ENCODE measurements at places on chromosomes 1 and 21.

- DNase-seq = no peak
These were observed 15.0 kb downstream of the ZSWIM5 start for GRCh38 chr1:45191418-45191783.

GRCh38 chr1:246537441-246537840, 28.6 kb downstream of the TFB2M start:
- DNase-seq = no peak

DNA sequence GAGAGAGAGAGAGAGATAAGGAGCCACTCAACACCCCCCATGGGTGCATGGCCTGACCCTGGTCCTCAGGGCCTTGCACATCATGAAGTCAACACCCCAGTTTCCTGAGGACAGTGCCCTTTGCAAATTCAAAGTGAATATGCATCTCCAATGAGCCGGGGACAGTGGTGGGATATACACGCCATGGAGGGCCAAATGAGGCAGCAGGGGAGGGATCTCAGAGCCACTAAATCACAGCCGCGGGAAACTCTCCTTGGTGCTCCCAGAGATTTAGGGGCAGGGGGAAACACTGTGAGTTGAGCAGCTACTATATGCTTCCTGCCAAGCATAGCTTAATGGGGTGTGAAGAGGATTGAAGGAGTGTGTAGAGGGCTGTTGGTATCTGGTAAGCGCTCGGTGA, 35.5 kb downstream of the MATN1 start:
- no peak for DNase-seq

DNA sequence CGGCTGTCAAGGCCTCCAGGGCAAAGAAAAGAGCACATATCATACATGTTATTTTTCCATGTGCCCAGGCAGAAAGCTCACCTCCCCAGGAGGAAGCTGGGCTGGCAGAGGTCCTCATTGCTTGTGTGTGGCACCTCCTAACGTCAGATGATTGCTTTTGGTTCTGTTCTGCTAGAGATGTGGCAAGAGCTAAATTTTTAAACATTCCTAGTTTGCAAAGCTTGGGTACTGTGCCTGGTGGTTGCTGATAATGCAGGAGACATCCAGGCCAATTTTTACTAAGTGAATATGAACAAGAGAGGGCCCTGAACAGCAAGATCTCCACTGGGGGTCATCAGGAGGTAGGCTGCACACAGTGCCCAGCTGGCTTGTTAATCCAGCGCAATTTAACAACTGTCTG, 93.9 kb downstream of the TBX19 start:
- DNase-seq = no peak

- no peak for DNase-seq
These were observed 576.6 kb downstream of the ADGRL2 start for GRCh38 chr1:82377201-82377884.

- DNase-seq = no peak
These were observed 9.8 kb upstream of the MYSM1 start for GRCh38 chr1:58709540-58710175.

DNA sequence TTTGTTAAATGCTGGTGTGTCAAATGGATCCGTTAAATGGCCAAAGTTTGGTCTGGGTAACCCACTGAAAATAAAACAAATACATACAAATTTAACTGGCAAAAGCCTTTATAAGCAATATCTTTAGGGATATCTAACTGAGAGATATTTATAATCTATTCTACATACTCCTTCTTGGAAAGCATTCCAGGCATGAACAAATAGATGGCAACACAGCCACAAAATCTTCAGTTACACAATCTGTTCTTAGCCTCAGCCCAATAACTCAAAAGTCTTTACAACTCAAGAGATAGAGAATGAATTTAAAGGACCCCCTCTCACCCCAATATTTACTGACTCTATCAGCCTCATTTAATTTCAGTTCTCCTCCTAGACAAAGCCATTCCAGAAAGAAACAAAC, 58.7 kb downstream of the NRDC start:
- no peak for DNase-seq

DNA sequence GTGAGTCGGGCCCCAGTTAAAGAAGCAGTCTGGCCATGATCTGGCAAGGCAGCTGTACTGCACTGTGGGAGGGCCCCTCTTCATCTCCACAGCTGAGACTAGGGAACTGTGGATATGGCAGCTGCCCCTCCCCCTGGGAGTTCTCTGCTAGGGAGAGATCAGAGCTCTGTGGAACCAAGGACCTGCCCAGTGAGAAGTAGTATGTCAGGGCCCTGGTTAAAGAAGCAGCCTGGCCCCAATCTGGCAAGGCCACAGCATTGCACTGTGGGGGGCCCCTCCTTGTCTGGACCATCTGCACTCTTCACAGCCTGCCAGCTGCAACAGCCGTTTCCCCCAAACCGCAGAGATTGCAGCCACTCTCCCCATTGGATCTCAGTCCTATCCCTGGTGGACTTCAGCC, 208.5 kb downstream of the DNAH14 start:
- DNase-seq = no peak

DNA sequence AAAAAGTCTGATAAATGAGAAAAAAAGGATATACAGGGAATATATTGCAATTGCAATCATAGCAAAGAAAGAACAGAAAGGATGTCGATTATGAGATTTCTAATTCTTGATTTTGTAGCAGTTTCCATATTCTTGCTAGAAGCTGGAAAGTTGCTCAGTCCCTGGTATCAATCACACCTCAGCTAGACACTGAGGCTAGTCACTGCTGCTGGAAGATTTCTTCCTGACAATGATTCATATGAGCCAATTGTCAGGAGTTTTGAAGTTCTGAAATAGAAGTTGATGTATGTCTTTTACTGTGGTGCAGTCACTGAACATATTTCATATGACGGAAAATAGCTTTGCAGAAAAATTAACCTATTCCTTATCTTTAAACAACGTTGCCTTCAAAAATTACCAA, 208.4 kb upstream of the C1orf105 start:
- DNase-seq = no peak

- no peak for DNase-seq
These were observed 17.4 kb downstream of the CCT8 start for GRCh38 chr21:29056005-29056404.

DNA sequence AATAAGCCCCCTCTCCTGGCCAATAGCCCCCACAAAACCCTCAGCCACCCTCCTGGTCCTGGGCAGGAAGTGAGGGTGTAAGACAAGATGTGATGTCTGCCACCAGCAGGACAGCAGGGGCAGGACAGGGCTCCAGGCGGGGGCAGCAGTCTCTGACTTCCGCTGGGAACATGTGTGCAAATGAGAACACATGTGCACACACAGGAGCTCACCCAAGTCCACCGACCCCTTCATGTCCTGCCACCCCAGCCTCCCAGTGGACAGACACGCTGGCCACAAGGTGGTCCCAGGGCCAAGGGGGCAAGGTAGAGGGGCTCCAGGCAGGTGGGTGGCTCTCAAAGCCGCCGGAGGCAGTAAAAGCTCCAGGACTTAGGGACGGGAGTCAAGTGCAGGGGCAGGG, 60.1 kb downstream of the KCNAB2 start:
- no peak for DNase-seq

GRCh38 chr1:236460103-236460502, 63.7 kb upstream of the LGALS8 start:
- no peak for DNase-seq

GRCh38 chr1:74641876-74642275, 31.7 kb downstream of the ERICH3 start:
- no peak for DNase-seq

GRCh38 chr21:39630827-39631226, 18.1 kb downstream of the B3GALT5 start:
- no peak for DNase-seq

- no peak for DNase-seq
These were observed 517 bp downstream of the IPO13 start for GRCh38 chr1:43947061-43947873.

DNA sequence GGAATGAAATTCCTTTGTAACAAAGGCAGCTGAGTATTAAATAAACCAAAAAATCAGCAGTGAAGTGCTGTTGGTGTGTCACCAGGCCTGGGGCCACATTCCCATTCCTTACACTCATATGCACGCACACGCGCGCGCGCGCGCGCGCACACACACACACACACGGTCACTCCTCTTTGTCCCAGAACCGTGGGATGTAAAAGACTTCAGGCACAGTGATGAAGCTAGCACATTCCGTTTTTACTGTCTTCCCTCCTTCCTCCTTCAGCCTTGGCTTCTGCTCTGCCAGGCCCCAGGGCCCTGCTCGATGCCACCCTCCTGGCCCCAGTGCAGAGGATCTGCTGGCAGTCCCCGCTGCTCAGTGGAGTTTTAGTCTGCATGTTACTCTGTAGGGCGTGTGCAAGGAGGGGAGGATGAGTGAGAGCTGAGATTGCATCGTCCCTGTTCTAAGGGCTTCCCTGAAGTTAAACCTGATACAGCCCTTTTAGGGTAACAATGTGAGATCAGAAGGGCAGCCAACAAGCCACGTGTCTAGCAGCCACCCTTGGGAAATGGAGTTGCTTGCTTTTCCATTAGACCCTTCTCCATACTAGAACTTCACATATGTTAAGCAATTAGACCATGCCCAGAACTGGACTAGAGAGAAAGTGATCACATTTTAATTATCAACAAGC, 71.7 kb upstream of the WDR26 start:
- no peak for DNase-seq

- no peak for DNase-seq
These were observed 38.6 kb downstream of the FMO4 start for GRCh38 chr1:171352554-171352953.

DNA sequence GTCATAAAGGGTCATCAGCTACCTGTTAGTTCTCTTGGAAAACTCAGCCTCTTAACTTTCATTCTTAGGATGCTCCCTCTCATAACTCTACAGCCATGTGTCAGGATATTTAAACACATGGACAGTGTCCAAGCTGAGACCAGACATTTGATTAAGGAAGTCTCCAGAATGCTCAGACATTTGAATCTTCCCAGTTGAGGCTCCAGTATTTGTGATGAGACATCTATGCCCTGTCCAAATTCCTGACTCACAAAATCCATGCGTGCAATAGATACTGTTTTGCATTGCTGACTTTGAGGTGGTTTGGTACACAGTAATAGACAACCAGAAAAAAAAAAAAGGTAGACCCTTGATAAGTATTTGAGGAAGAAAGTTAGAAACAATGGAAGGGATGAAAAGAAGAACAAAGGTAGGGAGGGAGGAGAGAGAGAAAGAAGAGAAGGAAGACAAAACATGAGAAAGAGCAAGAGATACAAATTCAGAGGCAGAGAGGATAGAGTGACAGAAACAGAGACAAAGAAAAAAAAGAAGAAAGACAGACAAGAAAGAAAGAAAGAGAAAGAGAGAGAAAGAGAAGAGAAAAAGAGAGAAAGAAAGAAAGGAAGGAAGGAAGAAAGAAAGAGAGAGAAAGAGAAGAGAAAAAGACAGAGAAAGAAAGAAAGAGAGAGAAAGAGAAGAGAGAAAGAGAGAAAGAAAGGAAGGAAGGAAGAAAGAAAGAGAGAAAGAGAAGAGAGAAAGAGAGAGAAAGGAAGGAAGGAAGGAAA, 275.5 kb upstream of the PRMT6 start:
- DNase-seq = no peak

DNA sequence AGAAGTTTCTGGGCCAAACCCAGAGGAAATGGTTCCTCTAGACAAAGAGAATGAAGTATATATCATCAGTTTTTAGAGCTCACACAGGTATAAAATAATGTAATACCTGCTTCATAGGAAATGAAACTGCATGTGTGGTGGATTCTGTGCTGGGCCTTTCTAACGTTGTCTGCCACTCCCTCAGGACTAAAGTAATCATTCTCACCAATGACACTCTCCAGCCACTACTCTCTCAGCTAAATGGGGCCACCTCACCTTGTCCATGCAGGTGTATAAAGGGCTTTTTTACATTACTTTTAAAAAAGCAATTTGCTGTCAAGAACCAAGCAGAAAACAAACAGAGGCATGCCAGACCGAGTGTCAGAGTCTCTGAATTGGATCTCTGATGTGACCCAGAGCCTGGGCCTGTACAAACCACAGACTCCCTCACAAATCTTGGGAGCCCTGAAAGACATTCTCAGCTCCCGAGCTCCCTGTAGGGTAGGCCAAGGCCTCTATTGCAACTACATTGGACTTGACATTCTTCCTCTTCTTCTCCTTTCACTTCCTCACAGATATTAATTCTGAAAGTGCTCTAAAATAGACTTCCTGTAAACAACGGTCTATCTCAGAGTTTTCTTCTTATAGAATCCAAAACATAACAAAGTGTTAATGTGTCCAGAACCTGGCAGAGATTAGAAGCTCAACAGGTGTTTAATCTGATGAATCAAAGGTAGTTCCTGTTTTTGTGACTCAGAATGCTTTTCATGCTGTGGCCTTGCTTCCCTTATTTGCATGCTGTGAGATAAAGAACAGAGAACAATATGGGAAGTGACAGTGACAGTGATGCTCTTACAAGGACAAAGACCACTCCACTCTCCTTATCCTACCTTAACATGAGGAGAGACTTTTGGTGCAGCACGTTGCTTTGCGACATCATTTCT, 8.6 kb downstream of the AIM2 start:
- DNase-seq = no peak

DNA sequence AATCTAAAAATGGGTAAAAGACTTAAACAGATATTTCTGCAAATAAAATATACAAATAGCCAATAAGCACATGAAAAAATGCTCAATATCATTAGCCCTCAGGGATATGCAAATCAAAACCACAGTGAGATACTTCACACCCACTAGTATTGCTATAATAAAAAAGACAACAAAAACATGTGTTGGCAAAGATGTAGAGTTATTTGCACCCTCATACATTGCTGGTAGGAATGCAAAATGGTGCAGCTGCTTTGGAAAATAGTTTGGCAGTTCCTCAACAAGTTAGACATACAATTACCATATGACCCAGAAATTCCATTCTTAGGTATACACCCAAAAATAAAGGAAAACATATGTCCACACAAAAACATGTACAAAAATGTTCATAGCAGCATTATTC, 30.2 kb downstream of the ZZZ3 start:
- no peak for DNase-seq

DNA sequence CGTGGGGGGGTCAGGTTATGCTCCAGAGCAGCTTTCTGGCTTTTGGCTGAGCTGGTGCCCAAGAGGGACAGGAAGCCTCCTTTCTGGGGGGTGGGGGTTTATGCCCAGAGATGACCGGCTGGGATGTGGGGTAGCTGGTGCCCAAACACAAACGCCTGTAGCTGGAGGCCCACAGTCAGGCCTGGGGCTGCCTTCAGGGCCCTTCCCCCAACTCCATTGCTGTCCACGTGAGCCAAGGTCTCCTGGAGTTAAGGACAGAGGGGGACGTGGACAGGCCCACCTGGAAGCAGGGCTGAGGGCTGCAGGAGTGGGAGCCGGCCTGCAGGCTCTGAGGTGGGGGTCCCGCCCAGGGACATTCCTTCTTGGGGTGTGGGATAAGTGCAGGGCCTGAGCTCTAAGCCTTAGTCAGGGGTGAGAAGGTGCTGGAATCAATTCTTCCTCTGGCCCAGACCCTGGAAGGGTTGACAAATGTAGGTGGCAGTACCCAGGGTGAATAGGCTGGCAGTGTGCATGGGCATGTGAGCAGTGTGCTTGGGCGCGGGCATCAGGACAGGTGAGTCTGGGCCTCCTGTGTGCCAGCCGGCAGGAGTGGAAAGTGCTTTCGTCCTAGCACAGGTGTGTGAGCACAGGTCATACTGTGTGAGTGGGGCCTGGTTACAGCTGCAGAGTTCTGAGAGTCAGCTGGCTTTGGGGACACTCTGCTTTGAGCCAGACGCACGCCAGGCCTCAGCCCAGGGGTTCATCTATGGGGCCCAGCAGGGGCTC, 6.8 kb downstream of the CPLANE2 start:
- no peak for DNase-seq
